ENCODE measurements at places on chromosomes 13 and 19. TPM values are rescaled to one million over a fixed set of nuclear protein-coding genes. Genes with fewer than 3 reads are reported as not detected.

- H3K4me3 ChIP-seq: no peak overlapping the region
- no peak overlapping the region for H3K27ac ChIP-seq
- H3K27me3 ChIP-seq: no peaks in the 10 kb centered on the region
- no peak for DNase-seq
- no peaks in the 10 kb centered on the region for H3K4me1 ChIP-seq
Measured at GRCh38 chr13:89832827-89833226, 1514.7 kb upstream of the MIR17HG start.

DNA sequence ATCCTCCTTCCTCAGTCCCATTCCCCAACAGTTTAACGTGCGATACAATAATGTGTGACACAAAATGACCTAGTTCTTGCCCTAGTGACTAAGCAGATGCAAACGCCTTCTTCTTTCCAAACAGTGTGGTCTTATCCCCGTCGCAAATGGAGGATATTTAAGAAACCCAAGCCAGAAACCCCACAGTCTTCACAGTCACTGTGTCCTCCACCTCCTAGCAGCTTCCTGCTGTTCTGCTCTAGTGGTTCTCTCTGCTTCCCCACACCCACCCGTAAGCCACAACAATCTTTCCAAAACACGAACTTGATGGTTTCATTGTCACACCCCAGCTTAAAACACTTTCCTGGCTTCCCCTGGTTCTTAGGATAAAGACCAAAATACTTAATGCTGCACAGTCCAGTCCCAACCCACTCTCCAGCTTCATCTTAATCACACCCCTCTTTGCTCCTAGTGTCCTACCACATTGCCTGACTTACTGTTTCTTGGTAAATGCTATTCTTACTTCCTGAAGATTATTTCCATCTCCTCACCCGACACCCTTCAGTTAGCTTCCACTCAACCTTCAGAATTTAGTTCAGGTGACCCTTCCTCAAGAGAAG lies 32.3 kb downstream of the ITM2B start:
- H3K36me3 ChIP-seq: peaks cover 48% of the 10 kb centered on the region
- H3K4me3 ChIP-seq: no peak overlapping the region
- no peak overlapping the region for H3K27ac ChIP-seq
- DNase-seq: no peak

DNA sequence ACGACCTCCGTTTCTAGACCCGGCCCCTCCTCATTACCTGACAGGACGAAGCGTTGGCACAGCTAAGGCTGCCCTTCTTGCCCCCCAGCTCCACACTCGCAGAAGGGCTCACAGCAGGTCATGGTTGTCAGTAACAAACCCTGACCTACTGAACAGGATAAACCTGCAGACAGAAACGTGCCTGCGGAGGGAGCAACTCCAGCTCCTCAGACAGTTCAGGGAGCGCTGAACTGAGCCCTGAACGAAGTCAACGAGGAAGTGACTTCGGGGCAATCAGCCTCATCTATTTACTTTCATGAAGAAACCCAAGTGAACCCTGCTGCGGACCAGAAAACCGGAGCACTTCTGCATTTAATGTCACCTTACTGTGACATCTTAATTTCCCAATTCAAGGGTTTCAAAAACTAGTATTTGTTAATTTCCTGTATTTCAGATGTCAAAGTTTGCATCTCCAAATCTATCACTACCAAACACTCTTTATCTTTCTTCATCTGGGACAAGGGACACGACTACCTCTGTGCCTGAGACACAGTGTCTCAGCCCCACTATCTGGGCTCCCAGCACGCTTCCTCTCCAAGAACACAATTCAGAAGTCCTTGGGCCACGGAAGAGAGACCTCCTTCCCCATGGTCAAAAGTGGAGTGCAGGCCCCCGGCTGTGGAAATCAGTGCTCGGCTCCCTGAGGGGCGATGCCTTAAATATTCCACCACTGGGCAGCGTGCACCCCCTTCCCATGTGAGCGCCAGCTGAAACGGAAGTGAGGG lies 40.2 kb downstream of the CARS2 start:
- H3K4me3 ChIP-seq: no peak overlapping the region
- H3K4me1 ChIP-seq: no peaks in the 10 kb centered on the region
- H3K36me3 ChIP-seq: peaks cover 82% of the 10 kb centered on the region

DNA sequence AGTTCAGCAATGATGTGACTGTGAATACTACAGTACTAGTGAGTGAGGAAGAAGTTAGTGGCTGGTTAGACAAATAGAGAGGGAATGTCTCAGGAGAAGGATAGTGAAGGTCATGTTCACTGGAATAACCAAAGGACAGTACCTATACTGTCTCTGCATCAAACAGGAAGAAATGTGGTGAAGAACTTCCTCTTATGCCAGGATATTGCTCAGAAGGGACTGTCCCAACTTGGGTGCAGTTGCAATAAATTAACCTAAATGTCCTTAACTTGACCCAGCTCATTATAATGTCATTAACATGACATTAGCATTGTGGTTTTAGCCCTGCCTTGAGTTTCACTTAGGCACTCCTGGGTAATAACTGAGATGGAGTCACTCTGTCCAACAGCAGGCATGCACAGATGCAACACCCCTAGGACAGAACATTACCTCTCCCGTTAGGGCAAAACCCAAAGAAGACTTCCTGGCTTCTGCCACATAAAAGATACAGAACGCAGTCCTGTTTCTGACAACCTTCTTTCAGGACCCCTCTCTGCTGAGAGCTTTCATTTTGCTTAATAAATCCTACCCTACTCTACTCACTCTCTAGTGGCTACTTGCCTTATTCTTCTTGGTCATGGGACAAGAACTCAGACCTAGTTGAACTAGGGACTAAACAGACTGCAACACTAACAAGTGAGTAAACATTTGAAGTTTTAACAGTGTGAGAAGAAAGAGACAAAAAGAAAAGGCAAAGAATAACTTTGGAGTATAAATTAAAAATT lies 1591.6 kb upstream of the MIR17HG start:
- no peak overlapping the region for H3K4me3 ChIP-seq
- H3K27ac ChIP-seq: no peak overlapping the region
- no peak for DNase-seq
- H3K4me1 ChIP-seq: no peaks in the 10 kb centered on the region
- no peaks in the 10 kb centered on the region for H3K27me3 ChIP-seq
- no peaks in the 10 kb centered on the region for H3K36me3 ChIP-seq

DNA sequence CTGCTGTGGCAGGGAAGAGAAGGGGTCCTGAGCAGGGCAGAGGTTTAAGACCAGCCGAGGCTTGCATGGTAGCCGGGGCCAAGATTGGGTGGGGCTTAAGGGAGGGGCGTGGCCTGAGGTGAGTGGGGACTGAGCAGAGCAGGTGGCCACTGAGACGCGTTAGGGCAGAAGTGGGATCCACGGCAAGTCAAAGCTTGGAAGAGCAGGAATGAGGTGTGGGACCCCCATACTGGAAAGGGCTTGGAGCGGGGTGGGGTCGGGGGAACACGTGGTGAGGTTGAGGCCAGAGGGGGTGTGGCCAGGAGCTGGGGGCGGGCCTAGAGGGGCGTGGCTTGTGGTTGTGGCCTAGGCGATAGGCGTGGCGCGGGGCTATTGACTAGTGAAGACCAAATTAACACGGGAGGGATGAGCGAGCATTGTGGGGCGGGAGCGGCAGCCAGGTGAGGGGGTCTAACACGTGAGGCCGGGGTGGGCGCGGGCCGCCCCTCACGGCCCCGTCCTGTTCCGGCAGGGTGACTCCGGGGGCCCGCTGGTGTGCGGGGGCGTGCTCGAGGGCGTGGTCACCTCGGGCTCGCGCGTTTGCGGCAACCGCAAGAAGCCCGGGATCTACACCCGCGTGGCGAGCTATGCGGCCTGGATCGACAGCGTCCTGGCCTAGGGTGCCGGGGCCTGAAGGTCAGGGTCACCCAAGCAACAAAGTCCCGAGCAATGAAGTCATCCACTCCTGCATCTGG lies 3.3 kb downstream of the CFD start:
- peaks cover 5% of the 10 kb centered on the region for H3K36me3 ChIP-seq
- peaks cover 6% of the 10 kb centered on the region for H3K27me3 ChIP-seq
- DNase-seq: peak; percentile 76
- H3K4me3 ChIP-seq: peak overlapping the region; percentile 49
- H3K27ac ChIP-seq: no peak overlapping the region

DNA sequence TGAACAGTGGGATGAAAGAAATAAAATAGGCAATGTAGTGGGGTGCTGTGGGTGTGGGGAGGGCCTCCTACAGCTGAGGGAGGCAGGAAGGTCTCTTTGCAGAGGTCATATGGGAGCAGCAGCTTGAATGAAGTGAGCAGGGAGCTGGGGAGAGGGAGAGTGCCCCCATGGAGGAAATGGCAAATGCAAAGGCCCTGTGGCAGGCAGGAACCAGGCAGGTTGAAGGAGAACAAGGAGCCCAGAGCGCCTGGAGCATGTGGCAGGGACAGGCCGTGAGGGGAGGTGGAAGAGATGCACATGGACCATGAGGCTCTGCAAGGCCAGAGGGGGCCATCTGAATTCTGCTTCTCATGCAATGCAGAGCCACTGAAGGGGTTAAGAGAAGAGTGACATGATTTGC lies 191.8 kb downstream of the URI1 start:
- no peaks in the 10 kb centered on the region for H3K36me3 ChIP-seq
- H3K27ac ChIP-seq: no peak overlapping the region
- no peaks in the 10 kb centered on the region for H3K4me1 ChIP-seq
- no peak for DNase-seq
- no peak overlapping the region for H3K4me3 ChIP-seq
- H3K27me3 ChIP-seq: no peaks in the 10 kb centered on the region

DNA sequence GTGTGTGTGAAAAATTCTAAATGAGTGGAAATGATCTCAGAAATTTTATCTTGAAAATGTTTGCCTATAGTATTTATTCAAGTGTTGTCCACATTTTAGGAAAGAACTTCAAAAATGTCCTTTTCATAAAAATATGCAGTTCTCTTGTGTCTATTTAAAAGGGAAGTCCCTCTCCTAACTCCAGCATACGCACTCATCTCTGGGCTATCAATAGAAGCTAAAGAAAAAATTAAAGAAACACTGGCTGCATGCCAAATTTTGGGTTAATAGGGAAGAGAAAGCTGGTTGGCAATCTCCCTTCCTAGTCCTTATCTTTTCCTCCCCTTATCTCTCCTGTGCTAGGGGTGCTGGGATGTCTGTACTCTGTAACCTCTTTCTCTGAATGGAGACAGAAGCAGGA lies 313.3 kb downstream of the ENOX1 start:
- no peaks in the 10 kb centered on the region for H3K36me3 ChIP-seq
- H3K4me1 ChIP-seq: no peaks in the 10 kb centered on the region
- no peak overlapping the region for H3K4me3 ChIP-seq
- no peak for DNase-seq

DNA sequence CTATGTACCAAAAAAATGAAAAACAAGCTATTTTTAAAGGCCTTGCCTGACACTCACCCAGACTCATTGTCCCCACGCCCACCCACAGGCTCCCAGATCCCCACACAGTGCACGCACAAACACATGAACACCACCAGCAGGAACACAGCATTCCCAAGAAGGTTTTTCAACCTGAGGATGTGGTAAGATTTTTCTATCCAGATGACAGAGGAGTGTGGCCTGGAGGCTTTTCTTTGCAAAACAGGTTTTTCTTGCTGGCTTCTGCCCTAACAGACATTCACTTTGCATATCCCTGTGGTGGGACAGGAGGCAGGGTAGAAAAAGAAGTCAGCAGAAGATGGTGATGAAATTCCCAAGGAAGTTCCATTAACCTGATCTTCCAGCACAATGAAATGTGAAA lies 97.8 kb downstream of the KLF12 start:
- DNase-seq: no peak
- H3K4me3 ChIP-seq: no peak overlapping the region
- H3K27me3 ChIP-seq: no peaks in the 10 kb centered on the region
- peaks cover 11% of the 10 kb centered on the region for H3K36me3 ChIP-seq

The LHFPL6 gene
- total RNA-seq: 4.8 TPM

GRCh38 chr19:1568320-1569019 lies at the start of gene MEX3D:
TSS of gene MEX3D (minus strand) at chr19:1568325. CDS start at chr19:1568058, 267 bp downstream.
- peak within 1 kb of the TSS; percentile 37 for H3K4me3 ChIP-seq
- peaks cover 14% of the 10 kb centered on the region for H3K27me3 ChIP-seq
- peak; percentile 65 for DNase-seq
- no peaks in the 10 kb centered on the region for H3K4me1 ChIP-seq

DNA sequence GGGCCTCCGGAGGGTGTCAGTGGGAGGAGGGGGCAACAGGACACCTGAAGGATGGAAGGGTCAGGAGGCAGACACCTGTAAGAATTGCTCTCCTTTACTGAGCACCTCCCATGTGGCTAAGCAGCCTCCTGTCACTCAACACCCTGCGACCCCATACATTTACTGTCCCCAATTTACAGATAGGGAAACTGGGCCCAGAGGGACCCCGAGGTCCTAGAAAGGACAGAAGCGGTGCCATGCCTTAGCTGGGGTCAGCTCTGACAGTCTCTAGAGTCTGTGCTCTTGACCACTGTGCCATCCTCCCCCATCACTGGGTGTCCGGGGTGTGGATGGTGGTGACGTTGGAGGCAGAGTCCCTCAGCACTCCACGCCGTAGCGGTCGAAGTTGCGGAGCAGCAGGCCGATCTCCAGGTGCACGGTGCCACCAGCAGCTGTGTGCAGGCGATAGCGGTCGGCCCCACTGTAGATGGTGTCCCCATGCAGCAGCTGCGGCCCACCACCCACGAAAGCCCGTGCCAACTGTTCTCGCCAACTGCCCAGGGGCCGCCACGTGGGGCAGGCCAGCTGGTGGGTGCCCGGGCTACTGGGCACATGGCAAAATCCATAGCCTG lies 726 bp upstream of the TGFB1 start:
- no peak for DNase-seq
- H3K36me3 ChIP-seq: peaks cover 41% of the 10 kb centered on the region
- H3K27ac ChIP-seq: peak overlapping the region; percentile 84
- H3K27me3 ChIP-seq: no peaks in the 10 kb centered on the region
- H3K4me1 ChIP-seq: peaks cover 46% of the 10 kb centered on the region
